Adrenal gland (tissue), 19 donors: ENCODE measurements at places on chromosomes 2 and 18. TPM values are rescaled to one million over a fixed set of nuclear protein-coding genes. Genes with fewer than 3 reads are reported as not detected.

GRCh38 chr2:158131919-158132566, 30.4 kb downstream of the UPP2 start:
- no peaks in the 10 kb centered on the region for H3K36me3 ChIP-seq
- no peaks in the 10 kb centered on the region for H3K27me3 ChIP-seq
- no peak overlapping the region for H3K4me3 ChIP-seq
- DNase-seq = no peak
- no peak overlapping the region for H3K27ac ChIP-seq

The GLB1L gene
- total RNA-seq = 13.7 TPM

- peaks cover 14% of the 10 kb centered on the region for H3K27me3 ChIP-seq
- no peak overlapping the region for H3K27ac ChIP-seq
- H3K4me1 ChIP-seq = no peaks in the 10 kb centered on the region
- no peaks in the 10 kb centered on the region for H3K36me3 ChIP-seq
Observed at GRCh38 chr18:24731981-24732380, 271.5 kb downstream of the HRH4 start.

DNA sequence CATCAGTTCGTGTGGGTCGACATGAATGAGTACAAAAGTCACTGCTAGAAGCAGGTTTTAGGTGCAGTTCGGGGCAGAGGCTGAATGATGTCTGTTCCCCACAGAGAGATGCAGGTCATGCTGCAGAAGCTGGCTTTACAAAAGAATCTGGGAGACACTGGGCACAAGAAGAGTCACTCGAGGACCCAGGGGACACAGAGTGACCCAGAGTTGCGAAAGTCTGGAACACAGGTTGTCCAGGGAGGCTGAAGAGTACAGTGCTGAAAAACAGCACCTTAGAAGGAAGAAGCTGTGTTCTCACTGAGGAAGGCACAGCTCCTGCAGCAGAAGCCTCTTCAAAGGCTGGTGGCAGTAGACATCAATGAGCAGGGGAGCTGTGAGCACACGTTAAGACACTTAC, 14.8 kb downstream of the CACNB4 start:
- H3K27me3 ChIP-seq = no peaks in the 10 kb centered on the region
- no peak overlapping the region for H3K4me3 ChIP-seq
- no peaks in the 10 kb centered on the region for H3K4me1 ChIP-seq

The FSHR gene
- 0.06 TPM for total RNA-seq

DNA sequence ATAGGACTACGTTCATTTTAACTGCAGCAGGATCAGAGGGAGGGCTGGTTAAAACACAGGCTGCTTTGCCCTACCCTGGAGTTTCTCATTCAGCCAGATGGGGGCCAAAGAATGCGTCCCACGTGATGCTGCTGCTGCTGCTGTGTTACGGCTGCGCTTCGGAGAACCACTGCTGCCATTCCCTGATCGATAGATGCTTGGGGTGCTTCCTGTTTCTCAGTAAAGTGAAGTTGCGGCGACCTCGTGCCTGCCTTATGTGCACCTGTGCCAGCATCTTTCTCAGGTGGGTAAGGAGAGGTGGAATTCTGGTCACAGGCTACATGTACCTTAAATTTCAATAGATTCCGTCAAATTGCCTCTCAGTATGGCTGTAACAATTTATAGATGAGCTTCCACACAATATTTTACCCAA, 24.7 kb upstream of the TOGARAM2 start:
- H3K4me3 ChIP-seq = no peak overlapping the region
- H3K36me3 ChIP-seq = no peaks in the 10 kb centered on the region
- H3K27ac ChIP-seq = no peak overlapping the region
- DNase-seq = peak; percentile 21
- no peaks in the 10 kb centered on the region for H3K27me3 ChIP-seq

- no peaks in the 10 kb centered on the region for H3K36me3 ChIP-seq
- no peak overlapping the region for H3K27ac ChIP-seq
- H3K27me3 ChIP-seq = no peaks in the 10 kb centered on the region
- H3K4me1 ChIP-seq = peaks cover 6% of the 10 kb centered on the region
- H3K4me3 ChIP-seq = no peak overlapping the region
Observed at GRCh38 chr2:232315049-232315922, 63.3 kb upstream of the ALPP start.

- H3K4me3 ChIP-seq = no peak overlapping the region
- no peak overlapping the region for H3K27ac ChIP-seq
- DNase-seq = no peak
- H3K36me3 ChIP-seq = no peaks in the 10 kb centered on the region
- H3K4me1 ChIP-seq = no peaks in the 10 kb centered on the region
Observed at GRCh38 chr2:190765386-190766173, 115.0 kb upstream of the GLS start.

DNA sequence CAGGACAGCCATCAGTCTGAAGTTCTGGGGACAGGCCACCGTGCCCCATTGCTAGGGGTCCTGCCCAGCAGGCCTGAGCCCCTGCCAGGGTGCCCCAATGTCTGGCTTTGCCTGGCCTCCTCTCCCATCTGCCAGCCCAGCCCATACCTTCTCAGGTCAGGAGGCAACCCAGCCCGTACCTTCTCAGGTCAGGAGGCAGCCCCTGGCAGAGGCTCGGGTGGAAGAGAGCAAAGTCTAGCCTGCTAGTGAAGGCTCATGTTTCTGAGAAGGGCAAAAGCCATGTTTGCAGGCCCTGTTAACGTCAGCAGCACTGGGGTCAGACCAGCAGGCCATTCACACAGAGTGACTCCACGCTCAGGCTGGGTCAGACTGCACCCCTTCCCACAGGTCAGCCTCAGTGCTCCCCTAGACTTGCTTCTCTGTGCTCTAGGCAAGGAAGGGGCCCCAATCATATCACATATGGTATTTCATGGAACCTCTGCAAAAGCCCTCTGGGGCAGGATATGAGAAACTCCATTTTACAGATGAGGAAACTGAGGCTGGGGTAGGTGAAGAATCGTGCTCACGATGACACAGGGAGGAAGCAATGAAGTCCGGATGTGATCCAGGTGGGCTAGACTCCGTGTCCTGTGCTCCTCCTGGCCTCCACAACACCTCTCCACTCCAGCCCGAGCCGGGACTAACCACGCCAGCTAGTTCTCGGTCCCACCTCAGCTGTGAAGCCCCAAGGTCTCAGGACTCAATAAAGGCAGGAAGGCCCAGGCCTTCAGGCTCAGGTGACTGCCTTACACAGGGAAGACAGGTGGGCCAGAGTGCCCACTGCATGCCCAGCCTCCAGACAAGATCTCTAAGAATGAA, 9.5 kb downstream of the SDC1 start:
- H3K27ac ChIP-seq = no peak overlapping the region
- no peak overlapping the region for H3K4me3 ChIP-seq
- DNase-seq = no peak
- no peaks in the 10 kb centered on the region for H3K27me3 ChIP-seq
- H3K4me1 ChIP-seq = peaks cover 16% of the 10 kb centered on the region

- H3K27ac ChIP-seq = no peak overlapping the region
- no peaks in the 10 kb centered on the region for H3K27me3 ChIP-seq
- H3K36me3 ChIP-seq = no peaks in the 10 kb centered on the region
- peaks cover 20% of the 10 kb centered on the region for H3K4me1 ChIP-seq
- no peak overlapping the region for H3K4me3 ChIP-seq
- DNase-seq = no peak
Observed at GRCh38 chr2:24820175-24820513, 26.9 kb downstream of the CENPO start.

GRCh38 chr18:13500227-13500865, 226.0 kb downstream of the FAM210A start:
- no peak for DNase-seq
- H3K27ac ChIP-seq = no peak overlapping the region
- H3K27me3 ChIP-seq = no peaks in the 10 kb centered on the region
- no peaks in the 10 kb centered on the region for H3K36me3 ChIP-seq
- no peak overlapping the region for H3K4me3 ChIP-seq
- H3K4me1 ChIP-seq = peaks cover 11% of the 10 kb centered on the region

The AFG3L2 gene
- total RNA-seq = 68.7 TPM

DNA sequence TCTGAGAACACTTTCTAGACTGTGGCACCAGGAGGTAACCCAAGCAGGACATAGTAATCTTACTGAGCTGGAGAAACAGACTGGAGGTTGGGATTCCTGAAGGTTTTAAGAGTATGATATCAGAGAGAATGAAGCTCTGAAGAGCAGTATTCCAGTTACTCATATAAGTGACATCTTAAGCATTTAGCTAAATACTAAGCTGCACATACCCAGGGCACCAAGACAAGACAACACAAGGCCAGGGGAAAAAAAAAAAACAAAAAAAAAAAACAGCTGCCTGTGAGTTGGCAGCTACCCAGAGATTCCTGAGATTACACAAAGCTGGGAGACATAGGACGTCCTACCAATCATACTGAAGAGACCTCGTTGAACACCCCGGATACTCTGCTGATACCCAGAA, 175.8 kb downstream of the SRBD1 start:
- H3K36me3 ChIP-seq = no peaks in the 10 kb centered on the region
- peak; percentile 34 for DNase-seq

The NYAP2 gene
- total RNA-seq = 0.07 TPM
